Left cardiac atrium (tissue), 4 donors: ENCODE measurements at places on chromosomes 16 and 17. TPM values are rescaled to one million over a fixed set of nuclear protein-coding genes. Genes with fewer than 3 reads are reported as not detected.

GRCh38 chr16:81570151-81570846 is 125.7 kb downstream of the CMIP start:
- DNase-seq = no peak

- peak; percentile 52 for DNase-seq
Observed at GRCh38 chr17:28744972-28745785, 1.4 kb downstream of the TRAF4 start.

The CA7 gene
- total RNA-seq = not detected

The SDR42E1 gene
- total RNA-seq = 0.94 TPM

- no peak for DNase-seq
Observed at GRCh38 chr16:27515874-27516353, 33.8 kb downstream of the GTF3C1 start.

- DNase-seq = no peak
Observed at GRCh38 chr16:9625122-9625521, 533.7 kb downstream of the HAPSTR1 start.

- no peak for DNase-seq
Observed at GRCh38 chr16:1650131-1650530, 27.9 kb upstream of the JPT2 start.

- no peak for DNase-seq
Observed at GRCh38 chr17:73189417-73190099, 3.3 kb upstream of the COG1 start.

The KRTAP4-6 gene
- not detected for total RNA-seq

DNA sequence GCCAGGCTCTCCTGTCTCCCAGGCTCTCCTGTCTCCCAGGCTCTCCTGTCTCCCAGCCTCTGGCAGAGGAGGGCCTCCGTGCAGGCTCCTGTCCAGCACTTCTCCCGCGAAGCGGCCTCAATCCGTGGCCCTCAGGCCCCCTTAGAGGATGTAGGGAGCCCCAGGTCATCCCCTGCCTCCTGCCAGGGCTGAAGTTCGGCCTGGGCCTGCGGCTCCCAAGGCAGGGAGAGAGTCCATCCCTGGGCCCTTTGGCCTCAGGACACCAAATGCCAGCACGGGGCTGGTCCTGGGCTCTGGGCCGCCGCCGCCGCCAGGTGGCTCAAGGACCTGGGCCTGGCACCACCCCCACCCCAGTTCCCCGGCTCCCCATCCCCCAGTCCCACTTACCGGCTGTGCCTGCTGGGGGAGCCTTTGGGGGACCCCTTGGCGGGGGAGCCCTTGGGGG is 370 bp downstream of the EVPL start:
- DNase-seq = no peak

DNA sequence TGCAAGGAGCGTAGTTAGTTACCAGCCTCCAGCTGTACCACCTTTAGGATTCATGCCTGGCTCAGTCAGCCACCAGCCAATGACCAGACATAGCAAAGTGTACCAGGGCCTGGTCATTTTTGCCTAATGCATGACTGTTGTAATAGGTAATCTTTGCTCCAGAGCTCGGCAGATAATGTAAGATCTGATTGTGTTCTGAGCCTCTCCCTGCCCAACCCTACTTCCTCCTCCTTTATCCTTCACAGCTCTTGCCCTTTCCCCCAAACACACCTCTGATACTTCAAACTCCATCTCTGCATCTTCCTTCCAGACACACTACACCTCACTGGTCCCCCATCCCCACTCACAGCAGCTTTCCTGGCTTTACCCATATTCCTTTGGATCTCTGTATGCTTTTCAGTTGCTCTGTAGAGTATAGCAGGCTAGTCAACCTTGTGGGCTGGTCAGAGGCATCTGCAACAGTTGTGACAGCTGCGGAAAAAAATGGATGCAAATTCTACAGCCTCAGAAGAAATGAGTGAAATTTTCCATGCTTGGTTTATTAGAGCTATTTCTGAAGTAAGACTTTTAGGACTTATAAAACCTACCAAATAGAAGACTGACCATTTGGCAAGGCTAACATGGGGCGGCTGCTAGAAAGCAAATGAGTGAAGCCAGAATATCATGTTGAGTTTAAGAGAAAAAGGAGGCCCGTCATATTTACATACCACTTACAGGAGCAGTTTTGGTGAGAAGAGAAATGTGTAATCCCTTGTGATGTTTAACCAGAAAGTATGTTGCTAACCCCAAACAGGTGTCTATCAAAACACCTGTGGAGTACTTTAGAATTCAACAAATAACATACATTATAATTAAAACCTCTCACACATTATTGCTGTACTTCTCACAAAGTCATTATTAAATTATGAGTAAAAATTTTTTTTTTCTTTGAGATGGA is 19.9 kb upstream of the C16orf87 start:
- DNase-seq = no peak

DNA sequence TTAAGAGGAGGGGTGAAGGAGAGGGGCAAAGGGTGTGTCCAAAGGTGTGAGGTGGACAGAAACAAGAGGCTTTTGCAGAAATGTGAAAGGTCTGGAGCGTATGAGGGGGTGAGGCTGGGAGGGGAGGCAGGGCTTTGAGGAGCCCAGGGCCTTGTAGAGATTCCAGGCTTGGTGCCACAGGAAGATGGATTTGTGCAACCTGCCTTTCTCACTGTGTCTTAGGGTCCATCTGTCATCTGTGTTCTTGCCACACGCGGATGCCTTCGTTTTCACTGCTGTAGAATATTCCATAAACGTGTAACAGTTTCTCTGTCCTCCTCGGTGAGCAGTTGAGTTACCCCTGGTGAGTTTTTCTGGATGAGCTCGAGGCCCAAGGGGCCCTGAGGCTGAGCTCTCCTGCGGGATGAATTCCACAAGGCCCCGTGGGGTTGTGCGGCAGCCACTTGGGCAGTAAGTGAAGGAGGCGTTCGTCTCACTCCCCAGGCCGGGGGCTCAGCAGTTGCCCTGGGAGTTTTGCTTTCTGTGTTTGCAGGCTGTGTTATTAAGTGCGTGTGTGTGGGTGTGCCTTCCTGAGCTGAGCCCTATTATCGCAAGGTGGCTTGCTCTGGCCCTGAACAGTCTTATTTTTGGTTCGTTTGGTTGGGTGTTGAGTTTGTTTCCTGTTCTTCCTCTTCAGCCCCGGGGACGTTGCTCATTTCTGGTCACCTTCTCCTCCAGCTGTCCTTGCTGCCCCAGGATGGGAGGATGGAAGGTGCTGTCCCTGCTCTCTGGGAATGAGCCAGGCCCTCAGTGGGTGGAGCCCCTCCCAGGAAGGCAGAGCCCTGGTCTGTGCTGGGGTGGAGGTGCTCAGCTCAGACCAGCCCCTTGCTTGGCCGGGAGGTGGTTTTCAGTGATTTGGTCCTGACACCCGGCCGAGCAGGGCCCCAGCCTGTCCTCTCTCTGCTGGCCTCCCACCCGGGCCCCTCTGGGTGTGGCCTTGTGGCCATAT is 28.4 kb downstream of the BAIAP2 start:
- no peak for DNase-seq

DNA sequence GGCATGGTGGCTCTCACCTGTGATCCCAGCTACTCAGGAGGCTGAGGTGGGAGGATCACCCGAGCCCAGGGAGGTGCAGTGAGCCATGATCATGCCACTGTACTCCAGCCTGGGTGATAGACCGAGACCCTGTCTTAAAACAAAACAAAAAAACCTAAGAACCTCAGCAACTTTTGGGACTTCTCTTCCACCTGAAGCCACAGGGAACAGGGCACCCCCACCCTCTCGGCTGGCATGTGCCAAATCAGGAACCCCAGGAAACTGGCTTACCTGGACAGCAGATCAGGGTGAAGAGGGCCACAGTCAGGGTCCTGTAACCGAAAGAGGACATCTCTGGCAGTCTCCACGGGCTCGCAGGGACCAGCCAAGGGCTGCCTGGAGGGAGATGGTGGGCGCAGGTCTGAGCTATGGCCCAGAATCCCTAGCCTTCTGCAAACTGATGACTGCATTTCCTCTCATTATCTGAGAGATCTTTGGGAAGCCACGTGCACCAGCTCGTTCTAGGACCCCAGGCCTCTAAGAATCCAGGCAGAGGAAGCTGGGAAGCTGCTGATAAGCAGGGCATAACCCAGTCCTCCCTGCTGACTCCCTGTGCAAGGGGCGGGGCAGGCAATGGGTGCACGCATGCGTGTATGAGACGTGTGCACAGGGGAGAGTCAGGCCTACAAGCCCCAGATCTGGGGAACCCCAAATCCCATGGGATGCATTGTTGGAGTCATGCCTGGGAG is 8.4 kb downstream of the PRR29 start:
- DNase-seq = peak; percentile 82

The FGF11 gene
- total RNA-seq = 20.5 TPM

GRCh38 chr16:4414187-4414917 is 2.0 kb downstream of the CORO7 start:
- DNase-seq = peak; percentile 21

- DNase-seq = no peak
Observed at GRCh38 chr16:75710344-75710743, 9.1 kb upstream of the DUXB start.

- no peak for DNase-seq
Observed at GRCh38 chr16:12829096-12829888, 25.6 kb upstream of the CPPED1 start.

The MYH1 gene
- total RNA-seq = not detected

The HSPB9 gene
- not detected for total RNA-seq

GRCh38 chr16:564690-565418 is 2.0 kb upstream of the NHLRC4 start:
- no peak for DNase-seq

The RMI2 gene
- total RNA-seq = 0.60 TPM

DNA sequence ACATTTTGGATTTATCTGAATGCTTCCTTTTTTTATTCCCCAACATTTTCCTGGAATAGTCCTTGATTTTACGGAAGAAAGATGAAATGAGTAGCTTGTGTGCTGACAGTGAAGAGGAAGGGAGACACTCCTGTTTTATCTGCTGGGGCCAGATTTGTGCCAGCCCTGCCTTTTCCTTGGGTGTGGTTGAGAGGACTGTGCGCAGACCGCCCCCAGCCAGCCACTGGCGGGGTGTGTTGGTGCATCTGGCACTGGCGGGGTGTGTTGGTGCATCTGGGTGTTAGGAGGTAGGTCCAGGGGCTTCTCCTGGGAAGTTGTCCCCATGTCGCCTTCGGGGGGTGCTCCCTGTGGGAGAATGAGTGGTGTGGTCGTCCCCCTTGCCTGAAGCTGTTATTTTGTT is 39.5 kb downstream of the RAP1GAP2 start:
- no peak for DNase-seq

DNA sequence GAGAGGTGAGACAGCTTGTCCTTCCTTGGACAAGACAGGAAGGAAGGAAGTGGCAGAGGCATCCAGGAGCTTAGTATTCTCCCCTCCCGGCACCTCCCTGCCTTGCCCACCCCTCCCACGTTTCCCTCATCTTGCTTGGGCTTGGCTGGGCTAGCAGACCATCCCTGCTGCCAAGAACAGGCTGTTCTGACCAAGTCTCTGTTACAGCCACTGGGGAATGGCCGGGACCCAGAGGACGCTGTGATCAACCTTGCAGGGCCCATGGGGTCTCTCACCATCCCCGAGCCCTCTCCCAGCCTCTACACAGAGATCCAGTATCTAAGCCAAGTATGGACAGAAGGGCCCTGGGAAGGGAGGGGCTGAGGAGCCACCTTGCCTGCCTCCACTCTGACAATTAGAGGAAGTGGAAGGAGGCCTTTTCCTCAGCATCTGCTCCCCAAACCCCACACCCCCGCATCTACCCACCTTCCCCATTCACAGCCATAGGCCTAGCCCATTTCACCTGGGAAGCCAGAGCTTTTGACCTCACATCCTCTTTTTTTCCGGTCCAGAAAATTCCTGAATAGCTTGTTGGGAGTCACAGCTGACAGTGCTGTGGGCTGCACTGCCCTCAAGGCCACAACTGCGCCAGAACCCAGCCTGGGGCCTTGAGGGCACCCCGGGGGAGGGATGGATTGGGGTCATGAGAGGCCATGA is 14.1 kb downstream of the CD300LG start:
- DNase-seq = peak; percentile 57

- no peak for DNase-seq
Observed at GRCh38 chr16:64445649-64446048, 676.2 kb downstream of the CDH11 start.

DNA sequence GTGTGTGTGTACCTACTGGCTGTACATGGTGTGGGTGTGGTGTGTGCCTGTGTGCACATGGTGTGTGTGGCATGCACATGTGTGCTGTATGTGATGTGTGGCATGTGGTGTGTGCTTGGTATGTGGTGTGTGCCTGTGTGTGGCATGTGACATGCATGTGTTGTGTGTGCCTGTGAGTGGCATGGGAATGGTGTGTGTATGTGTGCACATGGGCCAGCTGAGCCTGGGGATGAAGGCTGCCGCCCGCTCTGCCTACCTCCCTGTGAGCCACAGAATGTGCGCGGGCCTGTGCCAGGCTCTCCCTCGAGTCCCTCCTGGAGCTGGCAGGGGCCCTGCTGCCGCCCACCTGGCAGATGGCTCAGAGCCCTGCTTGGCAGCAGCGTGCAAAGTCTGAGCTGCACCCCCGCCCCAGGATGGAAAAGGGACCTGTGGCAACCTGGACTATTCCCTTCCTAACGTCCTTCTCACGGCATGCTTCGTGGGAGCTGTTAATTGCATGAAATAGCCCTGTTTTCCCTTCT is 9.3 kb downstream of the PRSS27 start:
- DNase-seq = no peak

- no peak for DNase-seq
Observed at GRCh38 chr17:61415374-61416210, 15.9 kb downstream of the TBX2 start.

- peak; percentile 27 for DNase-seq
Observed at GRCh38 chr16:53817117-53817755, 113.3 kb downstream of the FTO start.

The FBF1 gene
- total RNA-seq = 3.0 TPM

The DNAH17 gene
- total RNA-seq = 0.32 TPM

DNA sequence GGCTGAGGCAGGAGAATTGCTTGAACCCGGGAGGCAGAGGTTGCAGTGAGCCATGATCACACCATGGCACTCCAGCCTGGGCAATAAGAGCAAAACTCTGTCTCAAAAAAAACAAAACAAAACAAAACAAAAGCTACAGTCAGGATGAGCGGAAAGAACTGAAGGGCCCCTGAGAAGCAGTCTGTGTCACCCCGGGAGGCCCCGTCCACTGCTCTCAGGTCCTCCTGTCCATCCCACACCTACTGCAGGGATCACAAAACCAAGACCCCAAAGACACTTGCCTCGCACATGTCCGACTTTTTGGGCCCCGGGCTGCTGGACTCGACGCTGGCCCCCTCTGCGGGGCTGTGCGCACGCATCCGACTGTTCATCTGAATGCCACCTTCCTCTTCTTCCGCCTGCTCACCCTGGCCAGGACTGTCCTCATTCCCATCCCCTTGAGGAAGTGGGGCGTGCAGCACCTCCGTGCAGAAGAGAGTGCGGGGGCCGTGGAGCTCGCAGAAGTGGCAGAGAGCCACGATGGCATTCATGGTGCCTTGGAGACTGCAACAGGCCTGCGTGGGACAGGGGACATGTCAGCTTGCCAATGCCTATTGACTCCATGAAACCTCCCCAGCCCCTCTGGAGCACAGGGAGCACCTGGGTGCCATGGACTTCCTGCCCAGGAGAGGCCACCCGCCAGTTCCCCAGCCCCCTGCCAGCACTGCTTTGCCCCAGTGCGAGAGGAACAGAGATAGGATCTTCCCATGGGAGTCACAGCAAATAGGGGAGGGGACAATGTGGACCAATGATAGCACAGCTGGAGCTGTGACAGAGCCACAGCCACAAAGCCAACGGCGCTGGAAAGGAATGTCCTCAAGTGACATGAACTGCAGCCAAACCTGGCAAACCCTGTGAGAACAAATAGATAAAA is 9.1 kb downstream of the FLCN start:
- no peak for DNase-seq

The GNGT2 gene
- 1.9 TPM for total RNA-seq
